ENCODE measurements at places on chromosomes 2 and 18.

DNA sequence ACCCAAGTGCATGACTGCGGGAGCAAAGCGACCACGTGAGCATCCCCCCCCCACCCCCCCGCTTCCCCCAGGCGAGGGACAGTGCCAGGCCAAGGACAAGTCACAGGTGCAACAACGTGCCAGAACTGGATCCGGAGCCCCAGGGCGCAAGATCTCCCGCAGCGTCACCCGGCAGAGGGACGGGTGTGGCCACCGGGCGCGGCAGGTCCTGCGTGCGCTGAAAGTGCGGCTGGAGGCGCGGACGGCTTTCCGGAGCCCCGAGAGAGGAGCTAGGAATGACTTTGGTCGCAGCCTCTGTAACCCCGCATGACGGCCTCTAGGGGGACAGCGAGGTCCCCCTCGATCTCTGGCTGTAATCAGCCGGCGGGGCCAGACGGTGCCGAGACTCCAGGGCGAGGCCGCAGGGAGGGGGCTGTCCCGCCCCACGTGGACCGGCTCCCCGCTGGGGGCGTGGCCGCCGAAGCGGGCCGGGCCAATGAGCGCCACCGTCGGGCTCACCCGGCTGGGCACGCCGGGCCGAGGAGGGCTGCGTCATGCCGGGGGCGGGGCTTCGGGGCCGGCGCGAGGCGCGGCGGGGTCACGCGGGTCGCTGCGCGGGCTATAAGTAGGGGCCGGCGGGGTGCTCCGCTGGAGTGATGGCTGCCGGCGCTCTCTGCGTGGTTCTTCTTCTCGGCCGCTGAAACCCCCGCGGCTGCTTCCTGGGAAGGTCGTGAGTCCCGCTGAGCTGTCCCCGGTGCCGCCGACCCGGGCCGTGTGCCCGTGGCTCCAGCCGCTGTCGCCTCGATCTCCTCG lies at the start of gene SLC20A1:
Gene SLC20A1, plus strand, starts transcription at position 630 of the 792 bp plus-strand sequence. CDS start 890 bp downstream, outside the sequence.
- peak; percentile 97 for DNase-seq

DNA sequence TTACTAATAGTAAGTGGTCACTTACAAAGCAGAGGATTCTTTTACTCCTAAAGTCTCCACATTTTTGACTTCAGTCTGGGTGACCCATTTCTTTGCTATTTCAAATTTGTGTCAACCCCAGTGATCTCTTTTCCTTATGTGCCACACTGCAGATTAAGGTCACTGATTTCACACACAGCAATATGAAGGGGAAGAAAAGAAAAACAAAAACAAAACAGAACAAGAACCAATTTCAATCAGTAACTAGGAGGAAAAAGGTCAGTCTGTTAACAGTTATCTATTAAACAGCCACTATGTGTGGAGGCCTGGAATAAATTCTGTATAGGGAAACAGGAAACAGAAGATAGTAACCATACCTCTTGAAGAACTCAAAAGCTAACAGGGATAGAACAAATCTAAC lies 72.0 kb upstream of the ACVR2A start:
- no peak for DNase-seq

DNA sequence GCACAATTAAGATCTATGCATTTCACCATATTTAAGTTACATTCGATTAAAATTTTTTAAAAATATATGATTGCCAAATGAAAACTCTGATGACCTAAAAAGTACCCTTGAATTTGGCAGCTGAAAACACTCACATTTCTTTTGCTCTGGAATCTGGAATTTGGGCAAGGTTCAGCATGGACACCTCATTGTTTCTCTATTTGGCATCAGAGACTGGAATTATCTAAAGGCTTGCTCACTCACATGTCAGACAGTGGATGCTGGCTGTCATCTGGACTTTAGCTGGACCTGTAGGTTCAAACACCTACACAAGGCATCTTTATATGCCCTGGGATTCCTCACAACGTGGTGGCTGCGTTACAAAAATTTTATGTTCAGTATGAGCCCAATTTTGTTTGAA lies 16.1 kb downstream of the MBOAT2 start:
- DNase-seq = no peak

GRCh38 chr18:63321291-63321690 lies 1.7 kb upstream of the BCL2 start:
- no peak for DNase-seq

DNA sequence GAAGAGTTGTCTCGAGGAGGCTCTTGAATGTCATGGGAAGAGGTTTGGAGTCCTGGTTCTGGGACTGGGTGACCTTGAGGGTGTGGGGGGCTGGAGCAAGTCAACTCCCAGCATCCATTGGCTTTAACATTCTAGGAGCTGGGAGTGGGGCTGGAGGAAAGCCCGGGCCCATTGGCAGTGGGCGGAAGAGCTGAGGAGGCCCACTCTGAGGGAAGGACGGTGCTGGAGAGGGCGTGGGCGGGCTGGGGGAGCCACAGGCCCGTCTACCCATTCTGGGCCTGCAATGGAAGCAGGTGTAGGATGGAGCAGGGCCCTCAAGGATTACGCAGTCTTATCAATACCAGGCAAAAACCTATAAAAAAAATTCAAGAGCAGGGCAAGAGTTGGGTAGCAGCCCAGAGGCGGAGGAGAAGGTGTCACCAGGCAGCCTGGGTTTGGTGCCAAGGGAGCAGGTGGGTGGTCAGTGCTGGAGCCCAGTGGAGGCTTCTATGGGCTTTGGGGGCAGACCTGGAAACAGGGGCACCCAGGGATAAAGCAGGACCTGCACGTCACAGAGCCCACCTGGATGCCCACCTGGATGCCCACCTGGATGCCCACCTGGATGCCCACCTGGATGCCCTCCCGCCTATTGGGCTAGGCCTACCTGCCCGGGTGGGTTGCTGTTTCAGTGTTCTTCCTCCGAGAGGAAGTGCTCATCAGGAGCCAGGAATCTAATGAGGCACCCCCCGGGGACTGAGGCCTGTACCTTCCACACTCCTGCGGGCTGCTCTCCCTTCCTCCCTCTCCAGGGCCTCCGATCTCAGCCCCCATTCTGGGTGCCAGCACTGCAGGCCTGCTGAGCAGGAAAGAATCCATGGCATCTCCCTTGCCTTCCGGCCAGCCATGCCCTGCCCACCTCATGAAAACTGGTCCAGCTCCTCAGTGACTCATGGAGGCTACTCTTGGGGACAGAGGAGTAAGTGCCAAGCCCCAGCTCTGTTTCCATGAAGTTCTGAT lies 71.3 kb downstream of the CTIF start:
- DNase-seq = no peak
